ENCODE measurements at places on chromosomes 16 and 17. TPM values are rescaled to one million over a fixed set of nuclear protein-coding genes. Genes with fewer than 3 reads are reported as not detected.

- no peak for DNase-seq
- H3K36me3 ChIP-seq = peaks cover 9% of the 10 kb centered on the region
Measured at GRCh38 chr16:48299471-48299870, 52.1 kb upstream of the ABCC11 start.

- H3K4me1 ChIP-seq = peaks cover 10% of the 10 kb centered on the region
- DNase-seq = peak; percentile 34
- peak overlapping the region; percentile 96 for H3K4me3 ChIP-seq
- peak overlapping the region; percentile 94 for H3K27ac ChIP-seq
- no peaks in the 10 kb centered on the region for H3K27me3 ChIP-seq
- H3K36me3 ChIP-seq = peaks cover 5% of the 10 kb centered on the region
Measured at GRCh38 chr16:46688101-46688653, 801 bp downstream of the VPS35 start.

DNA sequence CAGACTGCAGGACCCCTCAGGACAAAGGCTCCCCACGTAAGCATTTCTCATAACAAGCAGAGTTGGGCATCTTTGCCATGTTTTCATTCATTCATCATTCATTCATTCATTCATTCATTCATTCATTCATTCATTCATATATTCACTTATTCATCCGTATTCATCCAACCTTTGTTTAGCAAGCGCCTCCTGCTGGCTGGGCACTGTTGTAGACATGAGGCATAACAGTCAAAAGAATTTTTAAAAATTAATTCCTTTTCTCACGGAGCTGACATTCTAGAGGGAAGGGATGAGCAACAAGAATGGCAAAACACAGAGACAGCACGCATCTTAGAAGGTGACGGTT is 351.7 kb upstream of the TNRC6C start:
- H3K27me3 ChIP-seq = no peaks in the 10 kb centered on the region
- DNase-seq = no peak
- no peak overlapping the region for H3K4me3 ChIP-seq
- no peak overlapping the region for H3K27ac ChIP-seq

GRCh38 chr17:28124962-28125361 is 82.5 kb downstream of the NLK start:
- H3K36me3 ChIP-seq = peaks cover 3% of the 10 kb centered on the region
- no peaks in the 10 kb centered on the region for H3K4me1 ChIP-seq
- no peak overlapping the region for H3K27ac ChIP-seq
- no peaks in the 10 kb centered on the region for H3K27me3 ChIP-seq
- no peak for DNase-seq
- H3K4me3 ChIP-seq = no peak overlapping the region

Gene APOH
- total RNA-seq = 5.6 TPM

Gene CCL3
- 31.6 TPM for total RNA-seq

Gene ABCC11
- 0.40 TPM for total RNA-seq

- H3K27ac ChIP-seq = no peak overlapping the region
- peak; percentile 54 for DNase-seq
- no peaks in the 10 kb centered on the region for H3K36me3 ChIP-seq
- no peaks in the 10 kb centered on the region for H3K27me3 ChIP-seq
- H3K4me3 ChIP-seq = no peak overlapping the region
Measured at GRCh38 chr16:21263640-21264570, 14.2 kb downstream of the CRYM start.

Gene CDH5
- 196 TPM for total RNA-seq

- no peaks in the 10 kb centered on the region for H3K27me3 ChIP-seq
- peak; percentile 93 for DNase-seq
- H3K4me1 ChIP-seq = peaks cover 16% of the 10 kb centered on the region
- H3K27ac ChIP-seq = no peak overlapping the region
- H3K4me3 ChIP-seq = no peak overlapping the region
Measured at GRCh38 chr17:29591737-29592608, 959 bp upstream of the ANKRD13B start.

GRCh38 chr17:40327735-40328385 is 18.9 kb downstream of the RARA start:
- H3K27ac ChIP-seq = no peak overlapping the region
- H3K27me3 ChIP-seq = no peaks in the 10 kb centered on the region
- H3K4me3 ChIP-seq = no peak overlapping the region
- no peak for DNase-seq

Gene CA7
- not detected for total RNA-seq

Gene GGT6
- 12.3 TPM for total RNA-seq

Gene OR3A3
- not detected for total RNA-seq

Gene EME1
- total RNA-seq = 2.8 TPM

DNA sequence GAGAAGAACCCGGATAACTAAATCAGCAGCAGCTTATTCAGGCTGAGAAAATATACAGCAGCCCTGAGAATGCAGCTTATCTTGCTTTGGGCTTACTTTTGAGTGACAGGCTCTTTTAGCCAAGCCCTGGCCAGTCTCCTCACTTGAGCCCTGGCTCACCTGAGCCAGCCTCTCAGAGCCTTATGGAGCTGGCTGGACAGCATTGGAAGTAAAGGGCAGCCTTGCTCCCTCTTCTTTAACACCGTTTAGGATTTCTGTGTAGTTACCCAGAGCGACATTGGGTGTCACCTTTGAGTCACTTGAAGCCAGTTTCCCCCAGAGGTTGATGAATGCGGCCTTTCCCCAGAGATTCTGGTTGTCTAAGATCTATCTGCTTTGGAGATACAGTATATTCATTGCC is 7.7 kb upstream of the NPIPB2 start:
- H3K27ac ChIP-seq = no peak overlapping the region
- H3K4me3 ChIP-seq = no peak overlapping the region
- H3K27me3 ChIP-seq = no peaks in the 10 kb centered on the region
- no peaks in the 10 kb centered on the region for H3K4me1 ChIP-seq

- no peaks in the 10 kb centered on the region for H3K36me3 ChIP-seq
- no peak overlapping the region for H3K27ac ChIP-seq
- H3K4me1 ChIP-seq = no peaks in the 10 kb centered on the region
- peak; percentile 81 for DNase-seq
Measured at GRCh38 chr16:75471723-75472633, 7.5 kb upstream of the TMEM170A start.

GRCh38 chr16:85202631-85203461 is 90.6 kb upstream of the CIBAR2 start:
- no peaks in the 10 kb centered on the region for H3K36me3 ChIP-seq
- H3K27me3 ChIP-seq = no peaks in the 10 kb centered on the region
- H3K27ac ChIP-seq = peak overlapping the region; percentile 23

- H3K27ac ChIP-seq = no peak overlapping the region
- no peaks in the 10 kb centered on the region for H3K27me3 ChIP-seq
- no peak overlapping the region for H3K4me3 ChIP-seq
- no peaks in the 10 kb centered on the region for H3K36me3 ChIP-seq
- no peaks in the 10 kb centered on the region for H3K4me1 ChIP-seq
- no peak for DNase-seq
Measured at GRCh38 chr17:13953841-13954240, 115.5 kb upstream of the COX10 start.

Gene CDRT15L2
- not detected for total RNA-seq

Gene NPW
- 0.71 TPM for total RNA-seq

GRCh38 chr17:74729368-74729767 is 7.7 kb upstream of the RAB37 start:
- H3K4me3 ChIP-seq = no peak overlapping the region
- no peak overlapping the region for H3K27ac ChIP-seq
- DNase-seq = no peak
- no peaks in the 10 kb centered on the region for H3K27me3 ChIP-seq
- no peaks in the 10 kb centered on the region for H3K36me3 ChIP-seq
- no peaks in the 10 kb centered on the region for H3K4me1 ChIP-seq

DNA sequence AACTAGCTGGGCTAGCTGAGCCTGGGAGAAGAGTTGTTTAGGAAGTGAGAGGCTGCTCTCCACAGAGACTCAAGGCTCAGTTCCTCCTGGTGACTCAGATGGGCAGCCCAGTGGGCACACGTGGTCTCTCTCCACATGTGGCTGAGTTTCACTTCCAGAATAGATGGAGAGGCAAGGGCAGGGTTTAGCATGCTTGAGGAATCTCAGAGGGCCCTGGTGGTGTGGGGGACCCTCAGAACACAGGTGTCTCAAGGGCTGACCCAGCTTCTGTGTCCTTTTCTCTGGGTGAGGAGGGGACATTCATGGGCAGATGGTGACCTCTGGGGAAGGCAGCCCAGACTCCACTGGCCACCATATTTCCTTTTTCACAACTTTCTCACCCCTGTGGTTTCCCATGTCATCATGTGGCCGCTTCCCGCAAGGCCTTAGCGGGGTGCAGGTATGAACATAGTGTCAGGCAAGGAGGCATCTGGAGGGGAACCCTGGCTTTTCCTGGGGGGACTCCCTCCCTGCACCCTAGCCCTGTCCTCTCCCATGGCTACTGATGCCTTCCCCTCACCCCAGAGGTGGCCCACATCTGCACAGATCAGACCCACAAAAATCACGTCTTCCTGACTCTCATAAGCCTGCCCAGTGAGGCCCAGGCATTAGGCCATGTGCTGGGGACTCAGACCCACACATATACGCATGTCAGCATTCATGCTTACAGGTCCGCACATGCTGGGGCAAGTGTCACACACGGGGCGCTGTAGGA is 3.3 kb downstream of the GRN start:
- H3K36me3 ChIP-seq = peaks cover 43% of the 10 kb centered on the region
- H3K27me3 ChIP-seq = no peaks in the 10 kb centered on the region
- H3K4me3 ChIP-seq = no peak overlapping the region
- H3K27ac ChIP-seq = no peak overlapping the region

GRCh38 chr17:38725066-38725465 is 5.1 kb upstream of the CISD3 start:
- H3K27me3 ChIP-seq = no peaks in the 10 kb centered on the region
- H3K27ac ChIP-seq = no peak overlapping the region
- H3K4me3 ChIP-seq = no peak overlapping the region

DNA sequence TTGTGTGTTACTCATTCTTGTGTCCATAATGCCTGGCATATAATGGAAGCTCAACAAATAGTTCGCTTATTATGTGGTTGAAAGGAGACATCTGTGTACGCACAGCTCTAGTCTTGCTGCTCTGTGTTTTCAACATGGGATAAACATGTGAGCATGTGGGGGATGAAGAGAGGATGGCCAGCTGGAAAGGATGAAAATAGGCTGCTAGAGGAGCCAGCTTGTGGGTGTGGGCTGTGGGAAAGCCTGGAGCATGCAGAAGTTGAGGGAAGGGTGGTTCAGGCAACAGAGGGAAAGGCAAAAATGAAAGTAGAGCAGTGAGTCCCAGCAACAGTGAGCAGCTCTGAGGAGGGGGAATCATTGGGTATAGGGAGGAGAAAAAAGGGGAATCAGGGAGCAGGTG is 324.6 kb upstream of the CDH11 start:
- H3K27ac ChIP-seq = no peak overlapping the region
- H3K4me1 ChIP-seq = no peaks in the 10 kb centered on the region
- no peaks in the 10 kb centered on the region for H3K27me3 ChIP-seq
- peak; percentile 46 for DNase-seq
- H3K4me3 ChIP-seq = no peak overlapping the region

DNA sequence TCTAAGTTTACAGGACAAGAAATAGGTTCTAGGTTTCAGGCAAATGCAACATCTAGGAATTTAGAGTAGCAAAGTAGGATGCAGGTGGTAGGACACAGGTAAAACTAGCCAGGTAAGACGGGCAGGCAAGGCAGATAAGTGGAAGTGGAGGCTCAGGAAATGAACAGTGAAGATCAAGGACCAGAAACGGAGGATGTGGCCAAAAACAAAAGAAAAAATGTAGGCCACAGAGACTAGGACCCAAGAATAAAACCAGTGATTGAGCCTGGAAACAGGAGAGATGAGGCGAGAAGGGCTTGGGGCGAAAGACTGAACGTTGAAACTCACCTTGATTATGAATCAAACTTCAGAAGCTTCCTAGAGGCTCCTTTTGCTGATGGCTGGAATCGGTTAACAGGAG is 24.0 kb downstream of the CPSF4L start:
- no peak for DNase-seq
- no peak overlapping the region for H3K27ac ChIP-seq
- H3K4me3 ChIP-seq = no peak overlapping the region
- H3K27me3 ChIP-seq = no peaks in the 10 kb centered on the region

- no peak overlapping the region for H3K27ac ChIP-seq
- H3K36me3 ChIP-seq = peaks cover 32% of the 10 kb centered on the region
- no peaks in the 10 kb centered on the region for H3K27me3 ChIP-seq
- no peaks in the 10 kb centered on the region for H3K4me1 ChIP-seq
- DNase-seq = no peak
- H3K4me3 ChIP-seq = no peak overlapping the region
Measured at GRCh38 chr17:49600949-49601348, 25.3 kb downstream of the NXPH3 start.

DNA sequence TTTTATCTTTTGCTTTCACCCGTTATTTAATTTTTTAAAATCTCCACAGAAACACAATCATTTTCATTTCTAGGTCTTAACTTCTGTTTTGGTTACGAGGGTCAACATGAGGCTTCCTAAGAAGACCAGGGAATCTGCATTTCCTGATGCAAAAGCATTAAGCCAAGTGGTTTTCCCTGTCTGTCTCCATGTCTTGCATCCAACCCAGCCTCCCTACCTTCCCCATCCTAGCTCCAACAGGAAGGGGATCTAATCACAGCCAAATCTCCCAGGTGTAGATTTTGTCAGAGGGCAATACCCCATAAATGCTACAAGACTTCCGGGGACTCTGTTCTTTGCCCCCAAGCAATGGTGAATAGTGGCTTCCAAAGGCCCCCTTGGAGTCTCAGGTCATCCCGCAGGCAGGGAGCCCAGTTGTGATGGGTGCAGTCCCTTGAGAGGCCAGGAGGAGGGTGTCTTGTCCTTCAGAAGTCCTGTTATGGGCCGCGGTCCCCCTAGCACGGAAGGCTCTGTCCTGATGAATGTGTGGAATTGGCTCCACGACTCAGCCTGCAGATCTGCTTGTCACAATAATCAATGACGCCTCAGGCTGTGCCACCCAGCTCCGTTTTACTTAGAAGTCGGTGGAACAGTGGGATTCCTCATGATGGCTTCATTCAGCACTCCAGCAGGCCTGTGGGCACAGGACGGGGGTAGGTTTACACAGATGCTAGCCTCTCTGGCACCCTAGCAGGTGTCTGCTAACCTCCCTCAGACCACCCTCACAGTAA is 141.1 kb downstream of the RGS9 start:
- H3K4me1 ChIP-seq = no peaks in the 10 kb centered on the region
- DNase-seq = peak; percentile 77
- no peak overlapping the region for H3K27ac ChIP-seq
- no peaks in the 10 kb centered on the region for H3K36me3 ChIP-seq
- no peaks in the 10 kb centered on the region for H3K27me3 ChIP-seq
- no peak overlapping the region for H3K4me3 ChIP-seq

DNA sequence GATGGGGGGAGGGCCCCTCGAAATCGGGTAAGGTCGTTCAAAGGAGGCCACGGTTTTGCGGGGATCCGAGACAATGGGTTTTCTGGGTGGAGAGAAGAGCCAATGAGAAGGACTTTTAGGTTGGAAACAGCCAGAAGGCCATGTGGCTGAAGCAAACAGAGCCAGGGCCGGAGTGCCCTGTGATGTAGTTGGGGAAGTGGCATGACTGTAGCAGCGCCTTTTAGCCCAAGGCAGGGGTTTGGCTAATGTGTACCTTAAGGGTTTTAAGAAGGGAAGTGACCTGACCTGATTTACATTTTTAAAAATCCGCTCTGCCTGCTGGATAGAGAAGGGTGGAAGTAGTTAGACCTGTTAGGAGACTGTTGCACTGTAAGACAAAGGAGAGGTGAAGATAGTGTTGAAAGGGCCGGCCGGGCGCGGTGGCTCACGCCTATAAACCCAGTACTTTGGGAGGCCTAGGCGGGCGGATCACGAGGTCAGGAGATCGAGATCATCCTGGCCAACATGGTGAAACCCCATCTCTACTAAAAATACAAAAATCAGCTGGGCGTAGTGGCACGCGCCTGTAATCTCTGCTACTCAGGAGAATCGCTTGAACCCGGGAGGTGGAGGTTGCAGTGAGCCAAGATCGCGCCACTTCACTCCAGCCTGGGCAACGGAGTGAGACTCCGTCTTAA is 1.0 kb downstream of the LYRM1 start:
- peaks cover 48% of the 10 kb centered on the region for H3K4me1 ChIP-seq
- H3K27me3 ChIP-seq = no peaks in the 10 kb centered on the region
- peak overlapping the region; percentile 72 for H3K4me3 ChIP-seq
- peak overlapping the region; percentile 99 for H3K27ac ChIP-seq
- no peaks in the 10 kb centered on the region for H3K36me3 ChIP-seq
- DNase-seq = peak; percentile 82

Data from lung (tissue), 17 donors.